ENCODE measurements at places on chromosomes 4 and X.

GRCh38 chr4:2141762-2142451 is 82.8 kb downstream of the NAT8L start:
- no peak for DNase-seq

GRCh38 chr4:54708339-54709279 is 50.9 kb downstream of the KIT start:
- DNase-seq = no peak

DNA sequence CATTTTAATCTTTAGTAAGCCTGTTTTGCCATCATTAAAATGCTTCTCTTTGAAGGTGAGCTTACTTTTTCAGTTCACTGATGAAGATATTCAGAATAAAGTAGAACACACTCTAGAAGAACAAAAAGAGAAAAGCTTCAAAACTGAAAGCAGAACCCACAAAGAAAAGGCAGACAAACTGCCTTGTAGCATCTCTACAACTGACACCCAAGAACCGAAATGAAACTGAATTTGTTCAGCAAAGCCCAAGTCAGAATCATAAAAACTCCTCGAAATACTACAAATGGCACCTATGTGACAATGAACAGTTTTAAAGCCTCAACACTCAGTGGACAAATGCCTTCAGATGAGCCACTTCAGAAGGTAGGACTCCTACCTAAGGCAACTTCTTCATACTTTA is 83.6 kb downstream of the MAML3 start:
- DNase-seq = no peak

- no peak for DNase-seq
These were observed 28.2 kb downstream of the SULT1E1 start for GRCh38 chr4:69831646-69832325.

DNA sequence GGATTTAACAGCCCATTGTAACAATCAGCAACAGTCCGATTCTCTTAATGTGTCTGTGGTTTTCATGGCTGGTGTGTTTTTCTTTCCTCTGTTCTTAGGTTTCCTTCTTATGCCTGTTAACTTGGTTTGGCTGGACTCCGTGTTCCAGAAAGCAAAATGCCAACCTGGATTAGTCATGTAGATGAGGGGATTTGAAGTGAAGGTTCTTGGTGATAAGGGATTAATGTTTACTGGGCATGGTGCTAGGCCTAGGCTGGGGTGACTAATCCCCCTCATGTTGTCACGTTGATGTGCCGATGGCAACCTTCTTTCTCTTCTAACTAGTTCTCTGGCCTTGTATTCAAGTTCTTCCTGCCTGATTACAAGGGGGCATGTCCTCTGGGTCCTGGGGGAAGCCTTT is 85.9 kb downstream of the REPS2 start:
- DNase-seq = no peak

- DNase-seq = no peak
These were observed 133.0 kb downstream of the SHROOM4 start for GRCh38 chrX:50680990-50681389.

GRCh38 chr4:67580577-67580976 is 22.1 kb downstream of the STAP1 start:
- DNase-seq = no peak

- no peak for DNase-seq
These were observed 16.9 kb upstream of the FAM47E start for GRCh38 chr4:76234679-76235044.

GRCh38 chrX:107442914-107443527 is 6.4 kb upstream of the FRMPD3 start:
- no peak for DNase-seq

DNA sequence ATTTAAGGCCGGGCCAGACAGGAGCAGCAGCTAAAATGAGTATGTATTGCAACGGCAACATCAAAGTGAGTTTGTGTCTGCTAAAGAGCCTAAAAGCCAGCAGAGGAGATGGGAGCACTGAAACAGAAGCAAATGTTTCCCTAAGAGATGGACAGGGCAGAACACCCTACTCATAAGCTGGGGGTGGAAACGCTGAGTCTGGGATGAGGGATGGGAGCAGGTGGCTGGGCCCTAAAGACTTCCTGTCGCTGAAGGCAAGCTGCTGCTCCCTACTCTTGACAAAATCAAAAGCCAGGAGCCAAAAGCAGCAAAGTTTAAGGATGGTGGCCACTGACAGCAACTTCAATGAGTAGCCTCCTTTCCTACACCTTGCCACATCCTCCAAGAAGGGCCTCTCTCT is 40.6 kb upstream of the NAP1L5 start:
- DNase-seq = no peak

GRCh38 chrX:95291561-95291960 is 1393.1 kb upstream of the DIAPH2 start:
- DNase-seq = no peak

- no peak for DNase-seq
These were observed 93.3 kb downstream of the CPZ start for GRCh38 chr4:8685831-8686230.

DNA sequence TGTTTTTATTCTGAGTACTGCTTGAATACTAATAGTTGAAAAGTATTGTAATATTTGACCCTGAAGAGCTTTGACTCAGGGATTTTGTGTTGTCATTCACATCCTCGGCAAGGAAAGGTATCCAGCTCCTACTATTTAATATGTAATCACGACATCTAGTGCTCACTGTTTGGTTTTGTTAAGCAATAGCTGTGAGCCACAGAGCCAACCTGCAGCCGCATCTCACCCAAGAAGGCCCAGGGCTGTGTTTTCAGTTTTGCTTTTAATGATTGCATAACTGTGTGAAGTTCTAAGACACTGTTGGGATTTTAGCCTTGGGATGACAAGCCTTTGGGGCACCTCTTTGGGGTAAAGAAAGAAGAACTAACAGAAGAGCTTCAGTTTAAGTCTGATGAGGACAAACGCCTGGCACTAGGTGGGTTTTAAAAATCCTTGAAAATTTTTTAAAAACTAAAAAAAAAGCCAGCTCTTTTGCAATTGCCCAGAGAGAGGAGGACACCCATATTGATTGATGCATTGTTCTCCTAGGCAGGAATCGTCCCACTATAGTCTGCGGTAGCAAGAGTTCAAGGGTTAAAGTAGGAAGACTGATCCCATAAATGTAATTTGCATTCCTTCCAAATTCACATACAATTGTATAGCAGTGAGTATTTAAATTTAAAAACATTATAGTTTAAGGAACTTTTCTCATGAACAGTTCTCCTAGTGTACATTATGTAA is 157.8 kb downstream of the RELL1 start:
- DNase-seq = peak; percentile 14

DNA sequence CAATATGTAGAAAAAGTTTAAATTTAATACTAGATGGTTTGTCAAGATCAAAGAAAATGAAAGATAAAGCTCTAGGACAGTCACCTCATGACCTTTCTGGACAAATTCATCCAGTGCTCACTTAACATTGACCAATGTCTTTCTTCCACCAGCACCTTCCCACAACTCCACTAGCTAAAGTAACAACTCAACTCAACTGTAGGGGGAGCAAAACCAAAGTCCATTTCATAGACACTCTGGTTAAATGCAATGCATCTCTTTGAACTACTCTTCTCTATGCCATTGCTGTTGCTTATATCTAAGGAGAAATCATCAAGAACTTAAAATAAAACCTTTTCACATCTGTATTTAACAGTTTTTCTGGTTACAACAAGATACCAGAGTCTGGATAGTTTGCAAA is 25.1 kb downstream of the UGT2B4 start:
- no peak for DNase-seq

- DNase-seq = no peak
These were observed 8.0 kb upstream of the CDKN2AIP start for GRCh38 chr4:183436417-183436816.

DNA sequence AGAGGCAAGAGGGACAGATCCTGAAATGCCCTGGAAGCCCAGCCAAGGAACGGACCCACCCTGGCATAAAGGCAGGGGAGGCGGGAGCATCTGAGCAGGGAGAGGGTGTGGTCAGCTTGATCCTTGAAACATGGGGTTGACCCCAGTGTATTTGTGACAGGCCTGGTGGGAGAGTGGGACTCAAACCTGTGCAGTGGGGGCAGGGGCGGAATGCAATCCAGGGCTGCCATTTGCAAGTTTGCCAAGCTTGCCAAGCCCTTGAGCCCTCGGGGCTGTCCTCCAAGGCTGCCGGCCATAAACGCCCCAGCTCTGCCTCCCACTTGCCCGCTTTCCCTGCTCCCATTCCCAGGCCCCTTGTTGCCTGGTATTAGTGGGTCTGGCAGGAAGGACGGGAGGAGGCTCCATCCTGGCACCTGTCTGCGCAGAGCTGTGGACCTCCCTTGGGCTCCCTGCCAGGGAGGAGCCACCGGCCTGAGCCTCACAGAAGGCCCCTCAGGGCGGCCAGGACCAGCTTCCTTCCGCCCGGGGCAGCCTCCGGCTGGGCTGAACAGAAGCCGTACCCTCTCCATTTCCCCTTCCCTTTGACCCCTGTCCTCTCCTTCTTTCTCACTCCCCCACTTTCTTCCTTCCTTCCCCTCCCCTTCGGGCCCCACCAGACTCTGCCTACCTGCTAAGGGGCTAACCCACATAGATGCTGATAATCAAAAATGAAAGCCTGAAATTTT is 661 bp downstream of the S100P start:
- DNase-seq = no peak

DNA sequence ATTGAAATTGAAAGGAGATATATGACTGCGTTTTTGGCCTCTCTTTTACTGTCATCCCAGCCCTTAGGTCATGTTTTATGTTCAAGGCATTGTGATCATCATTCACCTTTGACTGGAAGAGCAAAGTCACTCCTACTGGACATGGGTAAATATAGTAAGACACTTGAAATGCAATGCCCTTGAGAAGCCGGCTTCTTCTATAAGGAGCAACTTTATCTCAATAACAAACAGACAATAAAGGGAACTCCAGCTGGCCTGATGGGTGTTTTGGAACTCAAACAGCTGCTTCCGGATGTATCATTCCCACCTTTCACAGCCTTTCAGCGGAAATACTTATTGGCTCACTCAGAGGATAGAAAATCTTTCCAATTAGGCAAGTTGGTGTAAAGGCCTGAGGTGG is 65.1 kb upstream of the C4orf54 start:
- no peak for DNase-seq

DNA sequence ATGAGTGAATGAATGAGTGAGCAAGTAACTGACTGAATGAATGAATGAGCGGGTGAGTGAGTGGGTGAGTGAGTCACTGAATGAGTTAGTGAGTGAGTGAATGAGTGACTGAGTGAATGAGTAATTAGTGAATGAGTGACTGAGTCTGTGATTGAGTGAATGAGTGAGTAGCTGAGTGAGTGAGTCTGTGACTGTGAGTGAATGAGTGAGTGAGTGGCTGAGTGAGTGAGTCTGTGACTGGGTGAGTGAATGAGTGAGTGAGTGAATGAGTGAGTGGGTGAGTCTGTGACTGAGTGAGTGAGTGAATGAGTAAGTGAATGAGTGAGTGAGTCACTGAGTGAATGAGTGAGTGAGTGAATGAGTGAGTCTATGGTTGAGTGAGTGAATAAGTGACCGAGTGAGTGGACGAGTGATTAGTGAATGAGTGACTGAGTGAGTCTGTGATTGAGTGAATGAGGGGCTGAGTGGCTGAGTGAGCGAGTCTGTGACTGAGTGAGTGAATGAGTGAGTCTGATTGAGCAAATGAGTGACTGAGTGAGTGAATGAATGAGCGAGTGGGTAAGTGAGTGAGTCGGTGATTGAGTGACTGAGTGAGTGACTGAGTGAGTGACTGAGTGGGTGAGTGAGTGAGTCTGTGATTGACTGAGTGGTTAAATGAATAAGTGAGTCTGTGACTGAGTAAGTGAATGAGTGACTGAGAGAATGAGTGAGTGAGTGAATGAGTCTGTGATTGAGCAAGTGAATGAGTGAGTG is 223.0 kb upstream of the PSAPL1 start:
- no peak for DNase-seq

DNA sequence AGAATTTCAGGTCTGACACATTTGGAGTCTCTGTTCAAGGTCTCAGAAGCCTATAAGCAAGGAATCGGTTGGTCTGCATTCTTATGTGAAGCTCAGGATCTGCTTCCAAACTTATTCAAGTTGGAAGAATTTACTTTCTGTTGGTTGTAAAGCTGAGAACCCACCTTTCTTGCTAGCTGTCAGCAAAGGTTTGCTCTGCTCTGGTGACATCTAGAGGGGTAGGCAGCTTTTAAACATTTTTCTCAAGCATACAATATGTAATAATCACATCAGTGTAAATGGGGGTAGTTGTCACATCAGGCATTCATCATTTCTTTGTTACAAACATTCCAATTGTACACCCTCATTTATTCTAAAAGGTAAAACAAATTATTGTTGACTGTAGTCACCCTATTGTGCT is 935.2 kb downstream of the TRAM1L1 start:
- DNase-seq = no peak

- no peak for DNase-seq
These were observed 134.4 kb upstream of the CPEB2 start for GRCh38 chr4:14867847-14868246.

- no peak for DNase-seq
These were observed 34.3 kb downstream of the CD99L2 start for GRCh38 chrX:150864127-150864526.

DNA sequence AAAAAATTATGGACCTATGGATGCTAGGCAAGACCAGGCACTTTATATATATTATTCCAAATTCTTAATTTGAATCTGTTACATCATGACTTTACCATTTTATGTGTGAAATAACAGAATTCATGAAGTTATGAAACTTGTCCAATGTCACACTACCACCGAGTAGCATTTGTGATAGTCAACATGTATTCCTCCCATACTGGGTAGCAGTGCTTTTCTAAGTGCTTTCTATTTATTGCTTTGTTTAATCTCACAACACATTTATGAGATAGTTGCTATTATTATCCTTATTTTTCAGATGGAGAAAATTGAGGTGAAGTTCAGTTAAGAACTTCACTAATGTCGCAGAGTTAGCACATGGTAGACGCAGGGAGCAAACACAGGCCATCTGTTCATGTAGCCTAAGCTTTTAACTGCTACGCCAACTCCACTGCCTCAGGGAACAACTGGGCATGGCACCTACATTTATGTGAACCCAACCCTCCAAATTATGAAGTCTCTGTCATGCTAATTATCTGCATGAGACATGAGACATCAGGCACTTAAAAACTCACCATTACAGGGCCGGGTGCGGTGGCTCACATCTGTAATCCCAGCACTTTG is 20.8 kb downstream of the GUCY1A1 start:
- no peak for DNase-seq

DNA sequence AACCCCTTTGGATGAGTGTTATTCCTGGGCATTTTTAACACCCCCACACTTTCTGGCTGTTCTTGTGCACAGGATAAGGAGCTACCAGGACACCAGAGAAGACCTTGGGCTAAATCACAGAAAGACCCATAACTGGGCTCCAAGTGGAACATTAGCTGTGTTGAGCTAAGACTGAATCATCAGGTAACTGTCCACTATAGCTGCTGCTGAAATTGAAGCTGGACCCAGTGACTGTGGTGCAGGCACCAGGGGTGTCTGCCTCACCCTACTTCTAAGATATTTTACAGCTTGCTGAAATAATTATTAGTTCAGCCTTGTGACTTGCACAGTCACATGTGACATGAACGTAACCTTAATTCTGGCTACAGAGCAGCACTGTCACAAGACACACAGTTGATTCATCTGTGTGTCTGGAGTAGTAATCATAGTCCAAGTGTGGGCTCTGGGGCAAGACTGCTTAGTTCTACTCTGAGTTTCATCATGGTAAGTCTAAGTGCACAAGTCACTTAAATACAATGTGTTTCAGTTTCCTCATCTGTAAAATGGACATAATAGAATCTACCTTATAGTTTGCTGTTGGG is 127.4 kb downstream of the SLC39A8 start:
- no peak for DNase-seq

Data from NK-92 treated with Interleukin-12 subunit alpha and Interleukin-12 subunit beta, amount 100 ng/mL, for 24 hours (cell line).